ENCODE measurements at places on chromosomes 7 and 10.
A peak's percentile ranks its signal among the peaks of the same experiment; 100 is the strongest.

GRCh38 chr7:28036696-28037095 lies 143.9 kb downstream of the JAZF1 start:
- no peak for DNase-seq

GRCh38 chr10:86411852-86412560 lies 45.4 kb upstream of the GRID1 start:
- no peak for DNase-seq

- no peak for DNase-seq
These were observed 13.1 kb upstream of the UBE3C start for GRCh38 chr7:157125376-157126223.

- no peak for DNase-seq
These were observed 58.8 kb downstream of the INSIG1 start for GRCh38 chr7:155356323-155357105.

DNA sequence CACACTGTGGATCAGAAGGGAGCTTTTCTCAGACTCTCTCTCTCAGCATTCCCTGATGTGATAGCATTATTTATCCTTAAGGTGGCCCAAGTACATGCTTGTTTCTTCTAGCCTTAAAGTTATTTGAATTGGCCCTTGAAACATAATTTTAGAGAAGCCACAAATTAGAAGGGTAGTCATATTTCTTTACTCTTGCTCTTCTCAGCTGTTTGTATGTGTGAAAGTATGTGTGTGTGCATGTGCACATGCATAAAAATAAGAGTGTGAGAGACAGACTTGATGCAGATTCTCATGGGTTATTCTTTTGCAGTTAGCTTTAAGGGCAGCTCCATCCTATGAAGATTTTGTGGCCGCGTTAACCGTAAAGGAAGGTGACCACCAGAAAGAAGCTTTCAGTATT lies 50.1 kb downstream of the PLEKHA8 start:
- no peak for DNase-seq

- peak; percentile 59 for DNase-seq
These were observed 15.4 kb upstream of the HIBADH start for GRCh38 chr7:27677912-27678612.

GRCh38 chr7:34343667-34344066 lies 314.4 kb upstream of the NPSR1 start:
- no peak for DNase-seq

- no peak for DNase-seq
These were observed 67.5 kb upstream of the LRRC18 start for GRCh38 chr10:49007129-49007528.

- no peak for DNase-seq
These were observed 84.4 kb downstream of the LRRC4 start for GRCh38 chr7:127946847-127947246.

- no peak for DNase-seq
These were observed 108.4 kb upstream of the FAM3C start for GRCh38 chr7:121504482-121504881.

GRCh38 chr10:89295597-89295996 lies 6.2 kb upstream of the IFIT2 start:
- no peak for DNase-seq

- no peak for DNase-seq
These were observed 71.6 kb downstream of the PTPRE start for GRCh38 chr10:127978481-127978880.

- no peak for DNase-seq
These were observed 7.8 kb upstream of the CYP3A4 start for GRCh38 chr7:99791667-99792369.

DNA sequence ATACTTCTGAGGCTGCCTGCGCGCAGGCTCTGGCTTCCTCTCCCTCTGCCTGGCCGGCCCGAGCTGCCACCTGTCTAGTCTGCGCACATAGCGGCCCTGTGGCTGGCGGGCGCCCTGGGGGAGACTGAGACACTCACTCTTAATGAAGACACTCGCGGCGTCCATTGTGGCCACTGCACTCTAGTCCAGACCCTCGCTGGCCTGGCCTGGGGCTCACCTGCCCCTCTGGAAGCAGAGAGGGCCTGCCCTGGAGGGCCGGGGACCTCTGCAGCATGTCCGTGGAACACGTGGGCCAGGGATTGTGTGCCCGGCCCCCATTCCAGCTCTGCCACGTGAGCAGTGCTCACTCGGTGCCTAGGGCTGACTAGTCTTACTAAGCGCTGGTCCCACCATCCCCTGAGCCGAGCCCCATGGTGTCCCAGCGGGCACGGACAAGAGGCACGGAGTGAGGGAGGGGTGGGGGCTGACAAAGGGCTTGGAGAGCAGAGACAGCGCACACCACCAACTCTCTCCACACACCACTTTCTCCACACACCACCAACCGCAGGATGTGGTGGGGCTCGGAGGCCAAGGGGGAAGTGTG lies 149.3 kb downstream of the ELFN1 start:
- no peak for DNase-seq

DNA sequence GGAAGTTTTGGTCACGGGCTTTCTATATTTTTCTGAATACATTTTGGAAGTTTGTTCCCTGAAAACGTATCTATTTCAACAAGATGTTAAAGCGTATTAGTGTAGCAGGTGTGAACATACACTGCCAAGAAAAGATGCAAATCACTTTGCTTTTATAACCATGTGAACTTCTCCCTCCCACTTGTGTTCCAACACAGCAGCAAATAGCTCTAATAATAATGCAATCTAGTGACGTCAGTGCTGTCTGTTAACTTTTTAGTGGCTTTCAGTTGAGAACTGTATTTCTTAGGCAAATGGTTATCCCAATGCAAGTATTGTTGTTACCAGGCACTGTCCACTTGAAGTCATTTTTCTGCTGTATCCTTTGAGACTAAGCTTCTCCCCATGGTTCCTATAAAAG lies 188.4 kb upstream of the IGFBP3 start:
- DNase-seq, result no peak

- DNase-seq, result no peak
These were observed 222.3 kb downstream of the BBS9 start for GRCh38 chr7:33351709-33352108.

DNA sequence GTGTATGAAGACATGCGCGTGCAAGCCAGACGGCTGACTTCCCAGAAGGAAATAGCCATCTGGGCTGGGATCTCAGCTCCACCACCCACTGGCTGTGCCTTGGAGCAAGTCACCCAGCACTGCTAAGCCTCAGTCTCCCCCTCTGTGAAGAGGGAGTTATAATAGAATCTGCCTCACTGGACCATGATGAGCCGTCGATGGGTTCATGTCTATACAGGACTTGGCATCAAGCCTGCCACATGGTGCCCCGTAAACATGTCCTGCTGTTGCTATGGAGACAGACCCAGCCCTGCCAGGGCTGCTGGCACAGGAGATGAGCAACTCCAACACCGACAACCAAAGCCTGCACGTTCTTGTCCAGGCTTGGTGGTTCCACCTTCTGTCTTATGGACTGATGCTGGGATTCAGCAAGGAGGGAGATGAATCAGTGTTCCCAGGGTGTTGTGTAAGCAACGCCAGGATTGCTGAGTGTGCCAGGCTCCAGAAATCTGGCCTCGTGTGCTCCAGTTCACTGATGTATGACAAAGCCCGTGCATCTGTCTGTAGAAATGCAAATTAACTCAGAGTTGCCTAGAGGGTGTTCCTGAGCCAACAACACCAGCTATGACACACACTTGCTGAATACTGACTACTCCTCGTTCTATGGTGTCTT lies 5.6 kb downstream of the GPR15LG start:
- no peak for DNase-seq

DNA sequence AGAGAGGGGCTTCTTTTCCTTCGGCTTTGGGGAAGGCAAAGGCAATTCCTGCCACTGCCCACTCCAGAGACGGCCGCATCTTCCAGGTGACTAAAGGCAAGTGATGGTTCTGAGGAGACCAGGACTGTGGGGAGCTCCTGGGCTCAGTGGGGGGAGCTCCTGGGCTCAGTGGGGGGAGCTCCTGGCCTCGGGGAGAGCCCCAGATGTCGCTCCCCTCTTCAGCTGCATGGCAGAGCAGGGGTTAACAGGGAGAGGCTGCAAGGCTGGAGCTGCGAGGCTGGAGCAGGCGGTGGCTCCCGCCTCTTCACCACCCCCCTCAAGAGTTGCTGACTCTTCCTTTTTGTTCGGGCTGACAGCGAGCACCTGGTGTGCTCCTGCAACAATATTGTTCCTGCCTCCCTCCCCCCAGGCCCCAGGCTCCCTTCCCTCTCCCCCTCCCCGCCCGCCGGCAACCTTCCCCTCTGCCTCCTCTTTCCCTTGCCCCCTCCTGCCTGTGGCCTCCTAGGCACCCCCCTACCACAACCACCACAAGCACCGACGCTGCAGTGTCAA lies 56.3 kb upstream of the LBX1 start:
- no peak for DNase-seq

DNA sequence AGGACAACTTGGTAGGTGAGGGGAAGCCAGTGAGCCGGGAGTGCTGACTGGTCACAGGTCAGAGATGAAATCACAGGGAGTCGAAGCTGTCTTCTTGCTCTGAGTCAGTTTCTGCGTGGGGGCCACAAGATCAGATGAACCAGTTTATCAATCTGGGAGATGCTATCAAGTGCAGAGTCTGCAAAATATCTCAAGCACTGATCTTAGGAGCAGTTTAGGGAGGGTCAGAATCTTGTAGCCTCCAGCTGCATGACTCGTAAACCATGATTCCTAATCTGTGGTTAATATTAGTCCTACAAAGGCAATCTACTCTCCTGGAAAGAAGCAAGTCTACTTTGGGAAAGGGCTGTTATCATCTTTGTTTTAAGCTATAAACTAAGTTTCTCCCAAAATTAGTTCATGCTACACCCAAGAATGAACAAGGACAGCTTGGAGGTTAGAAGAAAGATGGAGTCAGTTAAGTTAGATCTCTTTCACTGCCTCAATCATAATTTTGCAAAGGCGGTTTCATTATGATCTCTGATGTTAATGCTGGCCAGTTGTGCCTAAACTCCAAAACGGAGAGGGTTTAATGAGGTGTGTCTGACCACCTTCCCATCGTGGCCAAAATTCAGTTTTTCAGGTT lies 8.4 kb upstream of the LMOD2 start:
- DNase-seq, result no peak

DNA sequence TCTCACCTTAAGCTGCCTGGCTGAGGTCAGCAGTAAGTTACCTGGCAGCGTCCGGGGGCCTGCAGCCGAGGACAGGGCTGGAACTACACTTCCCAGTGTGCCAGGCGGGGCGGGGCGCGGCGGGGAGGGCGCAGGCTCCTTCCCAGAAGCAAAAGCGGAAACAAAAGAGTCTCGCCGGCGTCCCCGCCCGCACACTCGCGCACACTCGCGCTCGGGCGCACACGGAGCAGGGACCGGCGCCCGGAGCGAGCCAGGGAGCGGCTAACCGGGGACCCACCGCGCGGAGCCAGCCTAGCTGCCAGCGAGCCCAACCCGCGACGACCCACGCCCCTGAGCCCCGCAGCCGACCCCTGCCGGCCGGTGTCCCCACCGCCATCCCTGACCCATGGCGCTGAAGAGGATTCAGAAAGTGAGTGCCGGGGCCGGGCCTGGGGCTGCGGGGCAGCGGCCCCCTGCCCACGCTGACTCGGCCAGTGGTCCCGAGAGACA lies at the start of gene UBE2D1:
TSS of gene UBE2D1 (plus strand) at position 190 of the 489 bp plus-strand sequence. CDS start at position 386, 196 bp downstream.
- peak; percentile 5 for DNase-seq

GRCh38 chr10:58266826-58267712 lies 625 bp downstream of the IPMK start:
- peak; percentile 34 for DNase-seq

DNA sequence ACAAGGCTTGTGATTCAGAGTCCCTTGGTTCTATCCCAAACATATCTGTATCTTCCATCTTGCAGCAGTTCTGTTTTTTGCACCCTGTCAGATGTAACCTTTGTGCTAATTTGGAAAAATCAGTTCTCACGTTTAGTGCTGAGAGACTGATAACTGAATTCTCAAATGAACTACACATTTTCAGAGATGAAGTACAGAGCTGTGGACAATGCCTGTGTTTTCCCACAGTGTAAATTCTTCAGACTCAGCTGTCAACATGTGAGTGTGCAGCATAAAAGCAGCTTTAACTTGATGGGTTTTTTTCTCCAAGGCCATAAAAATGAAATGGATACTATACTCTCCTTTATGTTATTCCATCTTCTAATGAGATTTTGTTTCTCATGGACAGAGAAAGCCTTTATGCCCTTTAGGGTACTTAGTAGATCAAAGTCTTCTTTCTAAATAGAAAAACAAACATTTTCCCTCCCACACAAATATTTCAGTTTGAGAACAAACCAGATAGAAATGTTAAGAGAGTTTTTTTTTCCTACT lies 150.9 kb downstream of the SEMA3A start:
- no peak for DNase-seq

- no peak for DNase-seq
These were observed 779 bp downstream of the FAM241B start for GRCh38 chr10:69630651-69631400.

- DNase-seq, result no peak
These were observed 32.3 kb downstream of the PALD1 start for GRCh38 chr10:70510904-70511303.

- no peak for DNase-seq
These were observed 45.3 kb downstream of the CYP17A1 start for GRCh38 chr10:102791754-102792395.

DNA sequence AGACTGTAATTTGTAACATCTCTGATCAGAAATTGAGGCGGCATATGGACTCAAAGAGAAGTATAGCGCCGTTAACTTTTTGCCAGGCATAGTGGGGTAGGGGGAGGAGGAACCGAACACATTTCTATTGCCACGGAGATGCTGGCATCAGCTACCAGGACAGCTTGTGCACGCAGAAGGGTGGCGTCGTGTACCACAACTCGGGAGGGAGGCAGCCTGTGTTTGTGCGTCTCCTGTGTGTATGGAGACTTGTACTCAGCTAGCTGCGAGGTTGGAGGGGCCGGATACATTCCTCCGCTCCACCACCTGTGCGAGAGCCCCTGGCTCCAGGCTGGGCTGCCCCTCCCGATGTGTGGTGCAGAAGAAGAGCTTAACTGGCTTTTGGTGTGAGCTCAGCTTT lies 634.8 kb downstream of the TYW1 start:
- DNase-seq, result no peak

DNA sequence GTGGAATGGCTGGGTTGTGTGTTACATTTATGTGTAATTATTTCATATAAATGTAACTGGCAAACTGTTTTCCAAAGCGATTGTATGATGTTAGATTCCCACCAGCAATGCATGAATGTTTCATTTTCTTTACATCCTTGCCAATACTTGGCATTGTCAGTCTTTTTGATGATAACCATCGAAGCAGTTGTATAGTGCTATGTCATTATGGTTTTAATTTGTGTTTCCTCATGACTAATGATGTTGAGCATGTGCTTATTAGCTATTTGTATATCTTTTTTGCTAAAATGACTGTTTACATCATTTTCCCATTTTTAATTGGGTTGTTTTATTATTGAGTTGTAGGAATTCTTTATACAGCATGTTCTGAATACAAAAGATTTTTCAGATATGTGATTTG lies 22.3 kb downstream of the AHCYL2 start:
- no peak for DNase-seq

GRCh38 chr10:49070701-49071100 lies 44.6 kb downstream of the VSTM4 start:
- DNase-seq, result no peak

DNA sequence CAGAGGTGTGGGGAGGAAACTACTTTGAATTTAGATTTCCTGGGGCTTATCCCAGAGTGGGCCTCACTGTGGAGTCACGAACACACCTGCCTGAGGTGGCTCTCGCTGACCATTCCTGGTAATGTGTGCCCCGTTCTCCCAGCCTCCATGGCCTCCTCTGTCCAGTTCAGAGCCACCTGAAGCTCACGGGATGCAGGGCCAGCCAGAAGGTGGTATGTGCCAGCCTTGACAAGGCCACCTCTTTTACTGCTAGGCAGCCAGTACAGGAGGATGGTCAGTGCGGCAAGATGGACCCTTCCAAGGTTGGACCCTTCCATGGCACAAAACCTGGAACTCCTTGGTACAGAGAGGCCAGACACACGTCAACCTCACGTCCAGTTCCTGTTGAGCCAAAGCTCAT lies 210.3 kb downstream of the DNAJB6 start:
- no peak for DNase-seq

GRCh38 chr10:74377476-74377875 lies 226.5 kb downstream of the ADK start:
- DNase-seq, result no peak

All from hematopoietic multipotent progenitor cell treated with erythropoietin and hydrocortisone succinate and interleukin-3 and kit ligand, for 17 days (in vitro differentiated cells).